ENCODE measurements at places on chromosomes 3 and 15.

GRCh38 chr3:111252779-111253178 lies 181.2 kb downstream of the NECTIN3 start:
- DNase-seq: peak; percentile 3

DNA sequence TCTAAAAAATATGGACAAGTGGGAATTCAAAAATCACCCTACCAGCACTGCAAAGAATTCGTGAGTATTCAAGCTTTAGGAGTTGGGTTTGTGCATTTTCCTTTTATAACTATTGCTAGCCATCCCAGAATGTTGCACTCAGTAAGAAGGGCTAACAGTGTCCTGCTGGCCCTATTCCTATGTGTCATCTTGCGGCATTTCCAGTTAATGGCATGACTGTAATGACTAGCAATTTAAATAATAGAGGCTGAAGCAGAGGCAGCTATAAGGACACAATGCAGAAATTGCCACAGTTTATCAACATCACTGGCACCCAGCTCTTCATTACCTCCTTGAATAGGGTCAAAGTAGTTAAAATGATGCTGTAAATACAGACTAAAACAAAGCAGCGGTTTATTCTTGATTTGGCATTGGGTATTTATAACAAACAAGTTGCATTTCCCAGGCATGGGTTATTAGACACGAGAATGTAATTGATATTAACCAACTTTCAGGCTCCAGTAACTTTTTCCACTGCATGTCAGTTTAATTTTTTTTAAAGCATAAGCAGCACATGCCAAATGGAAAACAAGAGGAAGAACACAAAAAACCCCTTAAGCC lies 177.6 kb downstream of the FHIT start:
- no peak for DNase-seq

DNA sequence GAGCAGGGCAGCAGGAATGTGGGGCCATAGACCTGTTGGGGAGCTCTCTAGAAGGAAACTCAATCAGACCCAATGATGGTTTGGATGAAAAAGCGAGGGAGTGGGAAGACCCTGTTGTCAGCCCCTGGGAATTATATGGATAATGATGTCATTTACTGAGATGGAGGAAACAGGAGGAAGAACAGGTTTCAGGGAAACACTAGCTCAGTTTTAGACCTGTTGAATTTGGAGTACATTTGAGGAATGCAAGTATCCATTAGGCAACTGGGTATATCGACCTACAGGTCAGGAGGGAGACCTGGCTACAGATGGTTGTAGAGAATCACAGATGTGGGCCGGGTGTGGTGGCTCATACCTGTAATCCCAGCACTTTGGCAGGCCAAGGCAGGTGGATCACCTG lies 266.9 kb upstream of the NR2E3 start:
- no peak for DNase-seq

- DNase-seq: no peak
Observed at GRCh38 chr15:66147440-66147839, 106.1 kb downstream of the MEGF11 start.

DNA sequence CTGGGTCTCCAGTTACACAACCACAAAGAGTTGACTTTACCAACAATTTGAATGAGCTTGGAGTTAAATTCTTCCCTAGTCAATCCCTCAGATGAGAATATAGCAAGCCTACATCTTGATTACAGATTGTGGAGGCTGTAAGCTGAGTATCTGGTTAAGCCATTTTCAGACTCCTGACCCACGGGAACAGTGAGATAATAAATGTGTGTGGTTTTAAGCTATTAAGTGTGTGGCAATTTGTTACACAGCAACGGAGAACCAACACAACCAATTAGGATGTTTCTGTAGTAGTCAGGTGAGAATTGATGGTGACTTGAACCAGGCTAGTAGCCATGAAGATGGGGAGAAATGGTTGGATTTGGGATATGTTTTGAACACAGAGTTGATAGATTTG lies 37.7 kb upstream of the SLC4A7 start:
- no peak for DNase-seq

GRCh38 chr3:101926594-101927105 lies 77.3 kb downstream of the NFKBIZ start:
- DNase-seq: no peak

- DNase-seq: no peak
Observed at GRCh38 chr15:38176155-38176554, 76.5 kb upstream of the SPRED1 start.

- DNase-seq: no peak
Observed at GRCh38 chr3:67706934-67707333, 52.5 kb upstream of the SUCLG2 start.

DNA sequence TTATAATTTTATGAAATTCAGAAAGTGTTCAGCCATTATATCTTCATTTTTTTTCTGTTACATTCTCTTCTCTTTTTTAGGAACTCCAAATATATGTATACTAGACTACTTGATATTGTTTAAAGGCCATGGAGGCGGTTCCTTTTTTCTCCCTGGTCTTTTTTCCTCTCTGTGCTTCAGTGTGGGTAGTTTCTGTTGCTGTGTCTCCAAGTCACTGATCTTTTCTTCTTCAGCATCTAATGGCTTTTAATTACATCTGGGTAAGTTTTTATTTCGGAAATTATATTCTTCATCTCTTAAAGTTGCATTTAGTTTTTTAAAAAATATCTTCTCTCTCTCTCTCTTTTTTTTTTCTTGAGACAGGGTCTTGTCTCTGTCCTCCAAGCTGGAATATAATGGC lies 8.9 kb downstream of the PIGX start:
- no peak for DNase-seq

GRCh38 chr3:76566211-76566534 lies 473.7 kb upstream of the ROBO2 start:
- no peak for DNase-seq

DNA sequence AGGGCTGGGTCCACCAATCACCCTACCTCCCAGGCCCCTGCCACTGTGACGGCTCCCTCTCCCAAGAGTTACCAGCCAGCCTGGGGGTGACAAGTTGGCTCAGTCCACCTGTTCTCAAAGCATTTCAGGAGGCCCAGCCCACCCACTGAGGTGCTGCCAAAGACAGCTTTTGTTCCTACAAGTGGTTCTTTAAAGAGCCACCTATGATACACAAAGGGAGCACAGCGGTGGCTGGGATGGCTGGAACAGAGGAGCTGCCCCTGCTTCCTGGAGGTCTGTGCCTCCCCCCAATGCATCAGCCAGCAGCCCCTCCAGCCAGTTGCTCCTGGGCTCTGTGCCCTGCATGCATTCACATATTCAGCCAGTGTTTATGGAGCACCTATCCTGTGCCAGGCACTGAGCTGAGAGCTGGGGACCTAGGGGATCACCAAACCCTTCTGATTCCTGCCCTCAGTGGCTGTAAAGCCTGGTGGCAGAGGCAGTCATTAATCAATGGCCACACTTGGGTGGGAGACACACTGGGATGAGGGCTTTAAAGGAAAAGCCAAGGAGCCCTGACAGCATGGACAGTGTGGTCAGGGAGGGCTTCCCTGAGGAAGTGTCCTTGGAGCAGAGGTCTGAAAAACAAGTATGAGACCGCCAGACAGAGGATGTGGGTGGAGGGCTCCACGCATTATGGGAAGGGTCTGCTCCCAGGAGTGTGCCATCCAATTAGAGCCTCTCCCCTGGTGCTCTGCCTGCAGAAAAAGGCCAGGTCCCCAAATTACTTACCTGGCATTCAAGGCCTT lies 107.1 kb upstream of the LINGO1 start:
- no peak for DNase-seq

- no peak for DNase-seq
Observed at GRCh38 chr3:49028298-49028672, 913 bp downstream of the IMPDH2 start.

- no peak for DNase-seq
Observed at GRCh38 chr3:94561094-94561493, 498.2 kb downstream of the NSUN3 start.

- no peak for DNase-seq
Observed at GRCh38 chr3:71825551-71826283, 40.8 kb upstream of the PROK2 start.

DNA sequence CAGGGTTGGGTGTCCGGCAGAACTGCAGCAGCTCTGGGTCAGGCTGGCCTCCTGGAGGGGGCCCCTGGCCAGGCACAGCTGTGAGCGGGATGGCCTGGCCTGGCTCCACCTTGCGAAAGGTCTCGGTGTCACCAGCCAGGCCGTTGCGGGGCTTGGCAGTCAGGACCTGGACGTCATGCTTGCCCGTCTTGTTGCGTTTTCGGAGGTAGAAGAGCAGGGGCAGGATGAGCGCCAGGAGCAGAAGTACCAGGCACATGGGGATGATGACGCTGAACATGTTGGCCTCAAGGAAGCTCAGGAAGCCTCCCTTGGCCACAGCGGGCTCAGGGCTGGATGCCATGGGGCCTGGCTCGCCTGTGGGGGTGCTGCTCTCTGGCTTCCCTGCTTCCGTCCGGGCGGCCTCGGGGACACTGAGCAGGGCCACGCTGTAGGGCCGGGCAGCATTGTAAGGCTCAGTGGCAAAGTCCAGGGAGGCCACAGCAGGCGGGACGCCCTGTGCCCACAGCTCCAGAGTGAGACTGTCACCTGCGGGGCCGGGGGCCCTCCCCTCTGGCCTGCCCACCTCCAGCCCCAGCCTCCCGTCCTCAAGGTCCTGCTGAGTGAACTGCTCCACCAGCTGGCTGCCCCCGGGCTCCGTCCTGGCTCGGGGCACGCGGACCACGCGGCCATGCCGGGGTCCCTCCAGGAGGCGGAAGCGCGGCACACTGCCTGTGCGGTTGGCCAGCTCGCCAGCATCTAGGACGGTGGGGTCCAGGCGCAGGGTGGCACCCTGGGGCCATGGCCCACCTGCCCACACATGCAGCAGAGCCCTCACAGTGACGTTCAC lies 28.1 kb downstream of the SNX33 start:
- no peak for DNase-seq

DNA sequence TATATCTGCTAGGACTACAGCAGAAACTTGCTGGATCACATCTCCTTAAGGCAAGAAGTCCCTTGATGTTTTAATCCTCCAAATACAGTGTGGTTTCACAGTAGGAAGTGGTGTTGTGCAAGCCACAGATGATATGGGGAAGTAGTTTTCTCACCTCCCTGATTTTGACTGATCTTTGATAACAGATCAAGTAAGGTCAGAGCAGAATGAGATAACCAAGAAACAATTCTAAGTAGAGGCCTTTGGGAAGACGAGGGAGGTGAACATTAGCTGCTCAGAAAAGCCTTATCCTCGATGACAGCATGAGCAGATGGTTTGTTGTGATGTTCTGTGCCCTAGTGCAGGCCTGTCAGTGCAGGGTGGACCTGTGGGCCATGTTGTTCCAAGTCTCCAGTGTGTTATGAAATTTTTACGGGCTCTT lies 61.3 kb downstream of the RIOX2 start:
- peak; percentile 47 for DNase-seq

DNA sequence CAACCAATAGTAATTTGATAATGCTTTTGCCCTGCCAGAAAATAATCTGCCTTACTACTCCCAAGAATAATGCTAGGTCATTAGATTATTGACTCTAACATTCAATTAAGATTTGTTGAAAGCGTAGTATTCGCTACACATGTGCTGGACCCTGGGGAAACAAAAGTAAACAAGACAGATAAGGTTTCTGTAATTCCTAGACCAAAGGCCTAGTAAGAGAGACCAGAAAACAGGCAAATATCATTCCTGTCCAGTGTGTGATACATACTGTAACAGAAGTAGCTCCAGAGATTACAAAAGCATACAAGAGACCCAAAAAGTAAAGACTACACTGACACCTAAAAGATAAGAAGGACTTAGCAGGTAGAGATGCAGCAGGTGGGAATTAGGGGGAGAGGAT lies 60.8 kb downstream of the PLOD2 start:
- no peak for DNase-seq

DNA sequence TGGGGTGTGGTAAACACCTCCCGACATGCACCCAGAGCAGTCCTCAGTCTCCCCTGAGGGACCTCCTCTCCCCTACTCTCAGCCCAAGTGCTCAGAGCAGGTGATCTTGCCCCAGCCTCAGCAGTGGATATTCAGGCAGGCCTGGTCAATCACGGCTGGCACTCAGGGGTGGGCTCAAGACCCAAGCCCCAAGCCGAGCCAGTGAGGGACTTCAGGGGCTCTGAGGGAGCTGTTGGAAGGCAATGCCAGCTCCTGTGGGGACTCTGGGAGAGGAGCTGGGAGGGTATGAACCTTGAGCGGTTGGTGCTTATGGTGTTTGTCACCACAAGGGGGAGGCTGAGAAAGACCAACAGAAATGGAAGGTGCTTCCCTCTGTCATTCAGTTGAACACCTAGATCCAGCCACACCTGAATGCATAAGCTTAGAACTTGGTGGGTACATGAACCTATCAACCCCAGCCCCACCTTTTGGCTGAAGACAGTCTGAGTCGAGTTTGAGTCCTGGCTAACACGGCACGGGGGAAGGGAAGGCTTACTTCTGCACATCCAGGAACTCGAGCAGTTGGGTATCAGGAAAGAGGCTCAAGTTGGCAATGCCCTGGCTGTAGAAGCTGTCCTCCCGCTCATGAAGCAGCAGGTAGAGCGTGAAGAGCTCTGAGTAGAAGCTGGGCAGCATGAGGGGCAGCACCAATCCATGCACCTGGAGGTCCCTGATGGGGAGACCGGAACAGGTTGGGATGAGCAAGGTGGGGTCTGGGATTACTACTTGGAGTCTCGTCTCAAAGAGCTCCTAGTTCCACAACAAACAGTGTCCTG lies 19.2 kb downstream of the ALS2CL start:
- DNase-seq: no peak

GRCh38 chr3:104126864-104127553 lies 1239.7 kb upstream of the ALCAM start:
- no peak for DNase-seq

DNA sequence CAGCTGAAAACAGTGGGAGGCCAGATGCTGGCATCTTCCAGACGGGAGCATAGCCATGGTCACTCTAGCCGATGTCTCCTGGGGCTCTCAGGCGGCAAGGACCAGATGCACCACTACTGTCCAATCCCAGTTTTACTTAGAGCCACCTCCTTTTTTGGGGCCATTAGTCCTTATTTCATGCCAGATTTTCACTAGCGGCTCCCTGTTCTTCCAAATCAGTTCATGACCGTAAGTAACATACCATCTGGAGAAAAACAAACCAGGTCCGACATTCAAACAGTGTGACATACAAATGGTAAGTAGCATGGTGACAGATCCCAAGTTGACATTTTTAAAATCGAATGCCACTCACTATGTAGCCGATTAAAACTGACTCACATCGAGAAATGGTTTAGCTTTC lies 4.1 kb upstream of the MAP6D1 start:
- DNase-seq: no peak

DNA sequence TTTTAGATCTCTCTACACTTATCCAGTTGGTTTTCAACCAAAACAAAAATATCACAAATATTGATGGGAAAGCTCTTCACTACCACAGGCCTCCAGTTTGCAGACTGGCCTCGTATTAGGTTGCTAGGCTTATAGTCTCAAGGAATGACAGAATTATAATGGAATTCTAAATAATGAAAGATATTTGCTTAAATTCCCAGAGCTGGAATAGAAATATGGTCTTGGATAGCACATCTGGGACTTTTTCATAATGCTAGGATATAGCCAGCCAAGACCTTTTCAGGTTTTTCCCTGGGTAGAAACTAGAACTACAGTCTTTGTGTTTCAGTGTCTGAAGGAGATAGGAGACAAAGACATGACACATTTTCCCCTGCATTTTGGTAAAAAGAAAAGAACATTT lies 121.9 kb upstream of the STAC start:
- DNase-seq: no peak
